Cardiac atrium fibroblast (primary cell): ENCODE measurements at places on chromosomes 4 and X. TPM values are rescaled to one million over a fixed set of nuclear protein-coding genes. Genes with fewer than 3 reads are reported as not detected.

PTCHD1 gene
- total RNA-seq, result under 0.01 TPM in 1 of 2 replicates, not detected in the other

MAGEE2 gene
- total RNA-seq, result not detected in 2 replicates

NHSL2 gene
- 0.18 and 0.81 TPM in 2 replicates for total RNA-seq

SERTM2 gene
- not detected in 2 replicates for total RNA-seq

CPLX1 gene
- not detected in 2 replicates for total RNA-seq

FSTL5 gene
- total RNA-seq, result not detected in 2 replicates

NXF2B gene
- total RNA-seq, result not detected in 2 replicates

VCX3A gene
- total RNA-seq, result not detected in 2 replicates

GDPD2 gene
- total RNA-seq, result 1.5 TPM in 1 of 2 replicates, not detected in the other

TEX13C gene
- not detected in 2 replicates for total RNA-seq

SSX2 gene
- total RNA-seq, result not detected in 2 replicates

RBM46 gene
- not detected in 2 replicates for total RNA-seq

LARP7 gene
- total RNA-seq, result 13.9 and 21.9 TPM in 2 replicates

PPP2R2C gene
- 0.16 TPM in 1 of 2 replicates, not detected in the other for total RNA-seq

COL4A5 gene
- 12.2 and 16.8 TPM in 2 replicates for total RNA-seq

SLC7A11 gene
- 18.6 and 23.3 TPM in 2 replicates for total RNA-seq

RELL1 gene
- total RNA-seq, result 59.0 and 63.2 TPM in 2 replicates

FOXR2 gene
- not detected in 2 replicates for total RNA-seq

COX7B2 gene
- not detected in 2 replicates for total RNA-seq

ENPEP gene
- 0.97 and 3.8 TPM in 2 replicates for total RNA-seq

AFF2 gene
- total RNA-seq, result 0.18 and 0.65 TPM in 2 replicates

LONRF3 gene
- total RNA-seq, result 0.18 TPM in 1 of 2 replicates, not detected in the other

SEPSECS gene
- 2.8 and 6.1 TPM in 2 replicates for total RNA-seq

CFAP99 gene
- total RNA-seq, result 0.16 TPM in 1 of 2 replicates, not detected in the other

BGN gene
- total RNA-seq, result 186 and 203 TPM in 2 replicates

DUSP9 gene
- 0.90 TPM in 1 of 2 replicates, not detected in the other for total RNA-seq

MAGEA1 gene
- not detected in 2 replicates for total RNA-seq

SPATA4 gene
- total RNA-seq, result not detected in 2 replicates

CT45A10 gene
- not detected in 2 replicates for total RNA-seq

TMSB15B gene
- total RNA-seq, result 5.3 and 12.6 TPM in 2 replicates

RNF212 gene
- 0.81 and 4.2 TPM in 2 replicates for total RNA-seq

SPACA5 gene
- not detected in 2 replicates for total RNA-seq

GRIPAP1 gene
- total RNA-seq, result 10.4 and 19.0 TPM in 2 replicates

LETM1 gene
- 34.3 and 44.6 TPM in 2 replicates for total RNA-seq

MAGEA2B gene
- total RNA-seq, result not detected in 2 replicates

KIT gene
- 1.1 and 3.2 TPM in 2 replicates for total RNA-seq

ERCC6L gene
- 0.36 and 1.8 TPM in 2 replicates for total RNA-seq

HOPX gene
- total RNA-seq, result 4.3 and 15.4 TPM in 2 replicates

SUPT20HL1 gene
- total RNA-seq, result not detected in 2 replicates

LUZP4 gene
- not detected in 2 replicates for total RNA-seq

RHOXF2 gene
- not detected in 2 replicates for total RNA-seq

CFAP47 gene
- not detected in 2 replicates for total RNA-seq

P2RY8 gene
- total RNA-seq, result not detected in 2 replicates

GPC3 gene
- 1.8 and 2.7 TPM in 2 replicates for total RNA-seq

PARM1 gene
- total RNA-seq, result 4.3 and 6.0 TPM in 2 replicates

MED12 gene
- total RNA-seq, result 13.0 and 22.8 TPM in 2 replicates

IL13RA1 gene
- total RNA-seq, result 64.1 and 66.9 TPM in 2 replicates

ETNPPL gene
- not detected in 2 replicates for total RNA-seq

PPEF2 gene
- total RNA-seq, result not detected in 2 replicates

PDGFRA gene
- total RNA-seq, result 240 and 418 TPM in 2 replicates

GPR173 gene
- total RNA-seq, result 1.3 TPM in 2 replicates

MMRN1 gene
- total RNA-seq, result 0.65 and 2.0 TPM in 2 replicates

AMBN gene
- total RNA-seq, result not detected in 2 replicates

SPANXN3 gene
- total RNA-seq, result not detected in 2 replicates

TREX2 gene
- total RNA-seq, result 0.90 TPM in 1 of 2 replicates, not detected in the other
